ENCODE measurements at places on chromosomes 4 and X.

DNA sequence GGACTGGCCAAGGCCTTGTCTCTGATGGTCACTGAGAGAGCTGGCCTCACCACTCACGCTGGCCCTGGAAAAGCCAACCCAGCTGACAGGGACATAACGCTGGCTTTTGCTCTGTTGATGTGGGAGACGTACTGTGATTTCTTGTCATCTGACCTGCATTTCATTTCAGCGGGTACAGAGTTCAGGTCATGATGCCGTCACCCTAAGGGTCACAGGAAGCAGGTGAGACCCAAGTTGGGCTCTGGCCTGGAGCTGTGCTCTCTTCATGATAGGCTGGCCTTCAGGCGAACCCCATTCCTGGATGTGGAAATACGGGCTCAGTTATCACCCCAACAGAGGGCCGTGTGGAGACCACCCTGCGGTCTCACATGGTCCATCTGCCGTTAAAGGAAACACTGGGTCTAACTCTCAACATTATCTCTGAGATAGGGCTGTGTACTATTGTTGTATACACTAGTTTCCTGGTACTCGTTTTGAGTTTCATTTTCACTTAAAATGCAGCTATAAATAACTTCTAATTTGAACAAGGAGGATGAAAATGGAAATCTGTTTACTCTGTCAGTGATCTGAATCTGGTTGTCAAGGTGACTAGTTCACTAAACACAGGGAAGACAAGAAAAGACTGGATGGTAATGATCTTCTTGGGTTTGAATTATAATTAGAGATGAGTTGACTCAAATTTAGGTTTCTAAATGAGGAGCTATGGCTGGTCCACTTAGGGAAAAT, 89.1 kb downstream of the TBC1D9 start:
- no peak for DNase-seq

DNA sequence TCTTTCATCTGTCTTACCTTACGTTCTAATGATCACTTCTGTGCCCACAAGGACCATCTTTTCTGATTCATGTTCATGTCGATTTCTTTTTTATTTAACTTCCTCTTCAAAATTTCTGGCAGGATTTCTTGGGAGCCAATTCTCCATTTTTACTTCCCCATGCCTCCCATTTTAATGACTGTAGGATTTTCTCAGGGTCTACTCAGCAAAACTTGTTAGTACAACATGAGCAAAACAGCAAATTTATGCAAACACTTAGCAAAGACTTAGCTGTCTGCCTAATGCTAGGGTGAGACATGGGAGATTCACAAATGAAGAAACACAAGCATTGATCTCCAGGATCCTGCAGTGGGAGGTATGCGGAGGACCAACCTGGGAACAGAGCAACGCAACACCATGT, 5.5 kb downstream of the CD38 start:
- no peak for DNase-seq

GRCh38 chr4:6929812-6930464, 20.3 kb downstream of the TBC1D14 start:
- no peak for DNase-seq

GRCh38 chrX:78643874-78644273, 15.3 kb downstream of the RTL3 start:
- DNase-seq, result no peak

GRCh38 chr4:185833055-185833598, 21.1 kb upstream of the SORBS2 start:
- no peak for DNase-seq

DNA sequence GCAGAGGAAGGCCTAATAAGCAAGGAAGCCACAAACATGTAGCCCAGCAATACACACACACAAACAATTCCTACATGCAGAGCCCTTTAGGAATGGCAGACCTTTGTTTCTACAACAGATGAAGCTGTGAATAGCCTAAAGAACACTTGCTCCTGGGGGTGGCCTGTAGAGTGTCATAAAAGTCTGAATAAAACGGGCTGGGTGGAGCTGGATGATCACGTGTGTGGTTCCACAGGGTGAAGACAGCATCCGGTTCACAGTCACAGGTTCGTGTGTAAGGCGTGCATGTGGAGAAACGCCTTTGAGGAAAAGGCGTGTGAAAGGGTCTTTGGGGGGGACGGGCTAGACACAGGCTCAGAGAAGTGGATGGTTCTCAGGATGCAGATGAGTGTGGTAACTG, 156.1 kb downstream of the AFAP1 start:
- DNase-seq, result no peak

- DNase-seq, result no peak
Measured at GRCh38 chr4:20412072-20412471, 160.4 kb downstream of the SLIT2 start.

GRCh38 chr4:40948014-40948413, 198.3 kb downstream of the NSUN7 start:
- DNase-seq, result no peak

DNA sequence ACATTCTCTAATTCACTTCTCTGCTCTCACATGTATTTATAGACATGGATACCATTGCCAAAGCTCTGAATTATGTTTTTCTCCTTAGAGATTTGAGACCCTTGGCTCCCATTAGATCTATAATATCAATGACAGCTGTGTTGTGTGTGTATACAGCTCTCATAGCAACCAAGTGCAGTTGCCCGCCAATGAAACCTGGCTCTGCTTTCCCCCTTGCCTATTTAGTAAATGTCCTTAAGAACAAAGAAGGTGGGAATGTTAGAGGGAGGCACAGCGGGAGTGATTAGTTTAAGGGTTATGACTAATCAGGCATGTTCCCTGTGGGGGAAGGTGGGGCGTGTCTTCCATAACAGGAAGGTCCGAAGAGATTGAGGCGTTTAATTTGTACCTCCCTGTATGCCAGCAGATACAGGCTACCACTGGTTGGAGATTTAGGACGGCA, 100.5 kb upstream of the TBC1D9 start:
- no peak for DNase-seq

GRCh38 chr4:10413177-10413576, 44.0 kb downstream of the ZNF518B start:
- DNase-seq, result no peak

GRCh38 chr4:77845400-77845799, 17.2 kb upstream of the MRPL1 start:
- no peak for DNase-seq

DNA sequence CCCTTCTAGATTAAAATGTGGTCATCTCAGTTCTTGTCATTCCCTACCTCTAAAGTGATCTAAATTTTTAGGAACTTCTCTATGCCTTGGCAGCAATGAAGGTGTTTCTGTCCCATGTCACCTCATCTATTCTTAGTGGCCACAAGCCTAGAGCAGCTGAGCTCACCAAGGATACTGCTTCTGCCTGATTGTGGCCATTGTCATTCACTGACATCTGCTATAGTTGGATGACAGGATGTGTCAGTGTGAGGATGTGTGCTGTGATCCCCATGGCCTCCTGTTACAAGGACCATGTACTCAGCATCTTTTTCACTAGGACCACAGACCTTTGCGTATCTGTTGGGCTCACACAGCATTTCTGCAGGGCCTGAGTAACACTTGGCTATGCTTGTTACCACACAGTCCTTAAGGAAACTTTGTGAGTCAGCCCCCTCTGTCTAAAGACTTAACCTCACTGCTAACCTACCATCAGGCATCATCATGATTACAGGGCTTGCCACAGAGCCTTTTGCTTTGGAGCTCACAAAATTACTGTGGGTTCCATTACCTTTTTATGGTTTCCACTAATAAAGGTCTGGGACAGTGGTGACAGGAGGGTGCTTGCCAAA, 421.0 kb downstream of the ADAM29 start:
- no peak for DNase-seq

DNA sequence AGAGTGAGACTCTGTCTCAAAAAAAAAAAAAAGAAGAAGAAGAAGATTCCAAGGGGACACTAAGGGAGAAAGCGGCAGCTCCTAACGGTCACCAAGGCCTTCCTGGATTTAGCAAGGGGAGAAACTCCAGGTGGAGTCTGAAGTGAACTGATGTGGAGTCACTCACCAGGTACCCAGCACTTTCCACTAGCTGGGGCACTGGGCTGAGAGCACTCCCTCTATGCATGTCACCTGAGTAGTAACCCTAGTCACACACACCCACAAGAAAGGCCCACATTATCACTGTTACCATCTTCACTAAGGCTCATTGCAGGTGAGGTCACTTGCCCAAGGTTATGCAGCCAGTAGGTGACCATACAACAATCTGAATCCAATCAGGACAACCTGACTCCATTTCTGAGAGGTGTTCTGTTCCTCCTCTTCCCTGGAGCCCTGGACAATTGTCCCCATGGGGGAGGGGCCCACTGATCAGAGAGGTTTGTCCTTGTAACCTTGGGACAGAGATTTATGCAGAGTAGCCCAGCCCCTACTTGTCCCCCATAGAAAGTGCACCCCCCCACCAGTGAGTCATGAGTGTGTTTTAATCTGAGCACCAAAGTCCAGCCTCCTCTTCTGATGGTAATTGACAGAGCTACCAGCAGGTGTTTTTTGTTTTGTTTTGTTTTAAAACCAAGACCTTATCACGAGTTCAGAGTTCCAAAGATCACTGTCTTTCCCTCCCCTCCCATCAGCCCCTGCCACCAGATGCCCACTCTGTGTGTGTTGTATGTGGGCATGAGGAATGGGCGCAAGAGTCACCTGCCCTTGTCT, 5.9 kb upstream of the SASH3 start:
- DNase-seq, result no peak

GRCh38 chr4:60952921-60953320, 247.2 kb upstream of the ADGRL3 start:
- DNase-seq, result no peak

GRCh38 chr4:153765894-153766293, 6.1 kb upstream of the RNF175 start:
- no peak for DNase-seq

DNA sequence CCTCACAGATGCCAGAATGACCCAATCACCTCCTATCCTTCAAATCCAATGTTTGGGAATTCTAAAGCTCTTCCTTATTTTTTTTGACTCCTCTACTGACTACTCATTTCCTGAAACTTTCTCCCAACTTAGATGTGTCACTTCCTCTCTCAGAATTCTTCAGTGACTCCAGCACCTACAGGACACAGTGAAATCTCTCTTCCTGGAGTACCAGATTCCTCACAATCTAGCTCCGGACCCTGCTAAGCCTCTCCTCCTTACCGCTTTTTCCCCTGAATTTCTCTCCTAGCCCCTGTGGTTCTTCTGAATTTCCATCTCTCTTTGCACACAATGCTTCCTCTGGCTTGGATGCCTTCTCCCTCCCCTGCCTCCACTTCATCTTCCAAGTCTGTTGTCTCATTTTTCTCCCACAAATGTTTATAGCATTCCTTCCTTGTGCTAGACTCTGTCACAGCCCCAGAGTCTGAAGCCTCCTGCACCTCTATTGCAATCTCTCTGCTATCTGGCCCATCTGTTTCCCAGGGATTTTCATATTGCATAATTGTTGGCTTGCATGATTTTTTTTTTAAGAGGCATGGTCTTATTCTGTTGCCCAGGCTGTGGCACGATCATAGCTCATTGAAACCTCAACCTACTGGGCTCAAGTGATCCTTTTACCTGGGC, 80.1 kb downstream of the ANAPC4 start:
- no peak for DNase-seq

DNA sequence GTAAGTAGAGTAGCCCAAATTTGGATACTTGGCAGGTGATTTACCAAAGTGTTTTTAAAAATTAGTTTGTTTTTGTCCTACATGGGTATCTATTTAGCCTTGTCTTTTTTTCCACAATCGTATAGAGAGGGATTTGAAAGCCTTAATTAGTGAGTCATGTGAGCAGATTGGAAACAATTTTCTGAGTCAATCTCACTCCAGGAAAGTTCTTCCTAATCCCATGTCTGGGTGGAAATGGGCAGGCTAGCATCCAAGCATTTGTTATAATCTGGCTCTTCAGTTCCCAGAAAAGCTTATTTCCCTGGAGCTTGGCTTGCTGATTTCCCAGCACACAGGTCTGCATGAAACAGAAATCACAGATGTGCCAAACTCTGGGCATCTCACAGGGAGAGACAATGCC, 426.9 kb upstream of the BOD1L1 start:
- DNase-seq, result no peak

GRCh38 chr4:163590619-163591264, 96.3 kb downstream of the TMA16 start:
- no peak for DNase-seq

GRCh38 chrX:1558761-1559468, 21.9 kb upstream of the P2RY8 start:
- DNase-seq, result no peak

DNA sequence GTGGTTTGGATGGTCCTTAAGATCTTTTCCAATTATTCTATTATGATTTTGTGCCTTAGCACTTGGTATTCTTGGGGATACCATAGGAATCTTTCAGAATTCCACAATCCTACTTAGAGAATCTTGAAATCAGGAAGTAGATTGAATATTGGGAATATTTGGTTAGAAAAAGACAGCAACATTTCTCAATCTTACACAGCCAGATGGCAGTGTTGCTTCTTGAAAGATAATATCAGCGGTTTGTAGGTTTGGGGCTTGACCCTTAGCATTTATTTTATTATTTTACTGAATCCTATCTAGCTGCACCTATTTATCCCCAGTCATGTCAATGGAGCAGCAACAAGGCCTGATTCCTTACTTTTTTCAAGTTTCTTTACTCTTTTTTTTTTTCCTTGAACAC, 28.6 kb downstream of the MAGEB1 start:
- no peak for DNase-seq

- no peak for DNase-seq
Measured at GRCh38 chr4:136599890-136600289, 932.4 kb downstream of the PCDH18 start.

DNA sequence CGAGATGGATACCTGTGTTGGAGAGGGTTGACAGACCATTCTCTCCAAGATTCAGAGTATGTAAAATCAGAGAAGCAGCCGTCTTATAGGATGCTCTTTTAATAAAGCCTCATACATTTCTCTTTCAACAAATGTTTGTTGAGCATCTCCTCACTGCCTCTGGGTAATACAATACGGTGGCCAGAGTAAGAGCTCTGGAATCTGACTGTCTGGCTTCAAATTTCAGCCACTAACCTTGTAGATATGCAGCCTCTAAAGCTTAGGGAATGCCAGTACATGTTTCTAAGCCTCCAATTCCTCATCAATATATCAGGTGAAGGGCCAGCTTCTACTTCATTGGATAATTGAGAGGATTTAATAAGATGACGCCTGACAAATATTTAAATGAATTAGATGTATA, 61.3 kb downstream of the CLNK start:
- no peak for DNase-seq

Data from hematopoietic multipotent progenitor cell (in vitro differentiated cells).